ENCODE measurements at places on chromosomes 13 and 19.

DNA sequence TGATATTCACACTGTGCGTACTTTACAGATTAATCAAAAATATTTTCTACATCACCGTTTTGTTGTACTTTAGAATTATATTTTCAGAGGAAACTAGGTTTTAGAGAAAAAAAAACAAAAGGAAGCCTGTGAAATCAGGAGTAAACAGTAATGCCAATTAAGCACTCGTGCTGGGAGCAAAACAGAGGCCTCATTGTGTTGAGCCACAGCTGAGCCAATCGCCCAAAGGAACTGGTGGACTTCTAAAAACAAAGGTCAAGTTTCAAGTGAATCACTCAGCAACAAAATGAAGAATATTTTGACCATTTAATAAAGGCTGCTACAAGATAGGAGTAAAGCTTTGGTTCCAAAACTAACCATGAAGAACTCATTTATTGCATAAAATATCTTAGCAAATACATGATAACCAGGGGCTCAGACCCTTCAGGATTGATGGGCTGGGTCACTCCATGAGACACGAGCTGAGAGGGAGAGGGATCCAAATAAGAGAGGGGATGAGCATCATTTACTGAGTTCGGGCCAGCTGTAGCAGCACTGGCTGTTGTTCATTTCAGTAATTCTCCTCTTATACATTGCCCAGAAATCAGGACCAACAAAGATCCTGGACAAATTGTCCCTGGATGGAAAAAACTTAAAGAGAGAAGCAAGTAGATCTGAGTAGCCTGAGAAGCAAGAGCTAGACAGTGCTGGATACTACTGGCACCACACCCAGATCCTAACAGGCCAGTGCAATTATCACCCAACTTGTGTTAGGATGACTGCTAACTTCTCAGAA lies 8.3 kb upstream of the NALCN start:
- no peak for DNase-seq

DNA sequence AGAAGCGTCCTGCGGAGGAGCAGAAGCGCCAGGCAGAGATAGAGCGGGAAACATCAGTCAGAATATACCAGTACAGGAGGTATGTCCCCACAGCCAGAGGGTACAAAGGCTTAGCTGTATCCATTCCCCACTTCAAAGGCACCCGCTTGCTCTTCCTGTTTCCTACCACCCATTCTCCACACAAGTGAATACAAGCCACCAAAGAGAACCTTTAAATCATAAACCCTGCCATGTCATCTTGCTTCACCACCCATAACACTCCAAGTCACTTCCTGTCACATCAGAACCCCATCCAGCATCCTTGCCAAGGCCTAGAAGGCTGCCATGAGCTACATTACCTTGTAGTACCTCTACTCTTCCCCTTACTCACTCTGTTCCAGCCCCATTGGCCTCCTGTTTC lies 205.8 kb downstream of the LMO7 start:
- DNase-seq, result no peak

DNA sequence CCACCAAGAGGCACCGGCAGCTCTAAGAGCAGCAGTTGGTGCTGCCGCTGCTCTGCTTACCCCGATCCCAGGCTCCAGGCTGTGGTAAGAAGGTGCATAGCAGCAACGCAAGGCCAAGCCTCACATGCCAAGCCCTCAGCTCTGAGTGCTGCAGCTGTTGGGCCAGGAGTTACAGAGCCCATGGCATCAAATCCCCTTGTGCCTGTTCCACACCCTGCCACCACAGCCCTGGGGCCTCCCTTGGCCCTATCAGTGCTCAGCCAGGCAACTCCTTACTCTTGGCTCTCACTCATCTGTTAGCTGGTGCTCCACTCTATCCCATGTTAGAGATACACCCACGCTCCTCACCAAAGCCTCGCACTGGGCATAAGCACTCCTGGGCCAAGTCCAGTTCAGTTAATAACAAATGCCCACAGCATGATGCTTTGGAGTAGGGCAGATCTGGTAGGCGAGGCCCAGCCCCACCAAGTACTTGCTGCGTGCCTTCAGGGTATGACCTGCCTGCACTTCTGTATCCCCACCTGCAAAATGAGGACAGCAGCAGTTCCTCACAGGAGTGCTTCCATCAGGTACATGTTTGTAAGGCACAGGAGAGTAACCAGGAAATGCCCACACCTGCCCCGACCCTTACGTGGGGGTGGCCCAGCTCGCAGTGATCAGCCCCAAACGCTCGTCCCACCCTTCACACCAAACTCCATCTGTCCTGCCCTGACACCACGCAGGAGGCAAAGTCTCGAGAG lies 16.2 kb downstream of the AKAP8L start:
- no peak for DNase-seq

DNA sequence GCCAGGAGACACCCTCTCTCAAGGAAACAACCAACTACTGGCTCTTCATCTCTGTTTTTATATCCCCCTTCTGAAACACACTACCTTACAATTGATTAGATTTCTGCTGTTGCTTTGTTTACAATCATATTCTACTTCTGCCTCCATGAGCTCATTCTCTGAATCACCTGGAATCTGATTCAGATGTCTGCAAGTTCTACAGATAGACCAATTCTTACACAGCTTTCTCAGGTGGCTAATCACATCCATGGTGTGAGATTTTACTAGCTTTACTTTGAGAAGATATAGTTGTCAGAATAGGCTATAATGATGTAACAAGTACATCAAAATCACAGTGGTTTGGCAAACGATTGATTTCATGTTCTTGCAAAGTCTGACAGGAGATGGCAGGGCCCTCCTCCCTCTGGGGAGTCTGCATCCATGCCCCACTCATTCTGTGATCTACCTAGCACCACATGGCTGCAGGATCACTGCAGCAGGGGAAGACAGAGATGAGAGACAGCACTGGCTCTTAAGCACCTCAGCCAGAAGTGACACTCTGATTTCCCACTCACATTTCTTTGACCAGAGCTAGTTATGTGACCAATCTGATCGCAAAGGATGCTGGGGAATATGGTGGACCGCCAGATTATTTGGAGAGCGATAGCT lies 243.7 kb downstream of the FOXO1 start:
- DNase-seq, result no peak

- peak; percentile 72 for DNase-seq
Measured at GRCh38 chr13:41694545-41695301, 237.4 kb downstream of the RGCC start.

DNA sequence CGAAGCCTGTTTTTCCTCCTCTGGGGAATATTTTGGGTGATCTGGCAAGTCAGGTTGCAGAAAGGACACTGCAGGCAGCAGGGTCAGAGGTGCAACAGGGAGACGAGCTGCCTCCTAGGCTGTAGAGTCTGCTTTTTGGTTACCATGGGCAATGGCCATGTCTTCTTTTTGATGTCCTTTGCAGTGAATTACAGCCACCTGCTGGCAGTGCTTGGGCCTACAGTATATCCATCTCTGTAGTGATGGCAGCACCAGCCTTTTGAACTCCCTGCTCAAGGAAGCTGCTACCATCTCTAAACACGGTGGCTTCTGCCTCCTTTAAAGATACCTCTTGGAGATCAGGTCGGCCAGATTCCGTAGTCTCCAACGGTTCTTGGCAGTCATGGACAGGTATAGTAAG lies 73.9 kb downstream of the WTIP start:
- no peak for DNase-seq

- no peak for DNase-seq
Measured at GRCh38 chr13:40207001-40207478, 459.4 kb downstream of the FOXO1 start.

GRCh38 chr13:111216166-111216960 lies 101.3 kb downstream of the ARHGEF7 start:
- no peak for DNase-seq

DNA sequence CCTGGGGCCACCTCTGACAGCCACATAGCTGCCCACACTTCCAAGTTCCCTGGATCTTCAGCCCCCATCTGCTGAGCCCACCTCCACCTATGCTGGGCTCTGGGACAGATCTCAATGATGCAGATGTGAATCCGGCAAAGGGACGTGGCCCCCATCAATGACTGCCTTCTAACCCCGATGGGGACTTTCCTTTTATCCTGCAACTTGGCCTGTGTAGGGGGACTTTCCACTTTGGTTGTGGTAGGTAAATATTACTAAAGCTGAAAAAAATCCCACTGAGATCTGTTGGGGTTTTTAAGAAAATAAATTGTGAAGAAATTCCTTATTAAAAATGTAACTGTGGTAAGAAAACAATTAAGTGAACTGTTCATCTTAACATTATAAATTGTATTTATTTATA lies 20.8 kb upstream of the ASPDH start:
- no peak for DNase-seq

- DNase-seq, result no peak
Measured at GRCh38 chr19:39074205-39074692, 9.9 kb upstream of the ACP7 start.

DNA sequence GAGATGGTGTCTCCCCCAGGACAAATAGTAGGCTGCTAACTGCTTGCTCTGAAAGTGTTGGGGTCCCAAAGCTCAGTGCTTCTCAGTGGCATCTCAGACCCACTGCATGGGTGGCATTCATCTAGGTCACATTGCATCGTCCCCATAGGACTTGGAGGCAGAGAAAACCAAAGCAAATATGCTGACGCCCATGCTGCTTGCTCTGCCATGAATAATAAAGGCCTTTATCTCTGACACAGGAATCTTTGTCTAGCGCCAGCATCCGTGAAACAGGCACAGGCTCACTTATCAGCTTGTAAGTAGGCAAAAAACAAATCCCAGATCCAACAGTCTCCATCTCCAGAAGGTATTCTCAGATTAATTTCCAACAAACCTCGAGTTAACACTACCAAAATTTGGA lies 18.9 kb upstream of the IPO5 start:
- DNase-seq, result no peak

- no peak for DNase-seq
Measured at GRCh38 chr13:77022341-77022740, 4.6 kb downstream of the FBXL3 start.

GRCh38 chr13:114109641-114110041 lies 22.8 kb downstream of the RASA3 start:
- no peak for DNase-seq

- no peak for DNase-seq
Measured at GRCh38 chr13:33205804-33206221, 79.7 kb downstream of the STARD13 start.

GRCh38 chr13:31286930-31287329 lies 87.2 kb downstream of the B3GLCT start:
- DNase-seq, result no peak

- DNase-seq, result no peak
Measured at GRCh38 chr19:21891086-21891485, 55.1 kb upstream of the ZNF43 start.

DNA sequence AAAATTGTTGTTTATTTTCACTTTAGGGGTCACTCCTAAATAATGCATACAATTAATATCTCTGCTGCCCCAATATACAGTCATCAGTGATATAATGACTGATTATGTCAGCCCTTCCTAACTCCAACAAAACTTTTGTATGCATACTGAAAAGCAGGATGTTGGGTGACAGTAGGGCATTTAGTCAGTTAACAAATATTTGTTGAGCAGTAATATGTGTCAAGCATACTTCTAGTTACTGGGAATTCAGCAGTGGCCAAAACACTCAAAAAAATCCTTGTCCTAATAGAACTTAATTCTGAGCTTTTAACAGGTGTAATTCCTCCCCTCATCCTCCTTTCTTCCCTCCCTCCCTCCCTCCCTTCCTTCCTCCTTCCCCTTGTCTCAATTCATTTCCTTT lies 560.7 kb upstream of the KLHL1 start:
- peak; percentile 18 for DNase-seq

- DNase-seq, result no peak
Measured at GRCh38 chr13:30382836-30383525, 39.3 kb upstream of the UBE2L5 start.

GRCh38 chr13:77523834-77524728 lies 11.4 kb upstream of the SCEL start:
- DNase-seq, result no peak

- no peak for DNase-seq
Measured at GRCh38 chr13:43545317-43545874, 241.4 kb downstream of the ENOX1 start.

- no peak for DNase-seq
Measured at GRCh38 chr13:32135056-32135390, 103.4 kb downstream of the FRY start.

DNA sequence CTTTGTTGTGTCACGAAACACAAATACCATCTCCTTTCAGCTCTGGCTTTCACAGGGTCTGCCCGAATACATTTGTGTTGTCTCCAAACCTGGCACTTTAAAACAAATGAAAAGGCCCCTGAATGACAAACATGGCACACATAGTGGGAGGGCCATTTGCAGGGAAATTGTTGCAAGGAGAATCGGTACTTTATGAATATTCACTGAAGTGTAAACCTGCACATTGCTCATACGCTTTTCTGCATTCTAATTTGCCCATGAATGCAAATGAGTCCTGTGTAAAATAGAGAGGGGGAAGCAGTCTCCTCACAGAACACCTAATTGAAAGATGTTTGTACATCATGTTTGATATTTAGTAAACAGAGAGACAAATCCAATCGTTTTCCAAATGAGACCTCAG lies 82.7 kb upstream of the PCDH8 start:
- DNase-seq, result no peak

GRCh38 chr19:30122431-30122830 lies 180.4 kb downstream of the URI1 start:
- no peak for DNase-seq

- DNase-seq, result no peak
Measured at GRCh38 chr13:22506096-22506691, 674.6 kb upstream of the SGCG start.

- DNase-seq, result no peak
Measured at GRCh38 chr13:29008296-29008695, 188.2 kb downstream of the MTUS2 start.

DNA sequence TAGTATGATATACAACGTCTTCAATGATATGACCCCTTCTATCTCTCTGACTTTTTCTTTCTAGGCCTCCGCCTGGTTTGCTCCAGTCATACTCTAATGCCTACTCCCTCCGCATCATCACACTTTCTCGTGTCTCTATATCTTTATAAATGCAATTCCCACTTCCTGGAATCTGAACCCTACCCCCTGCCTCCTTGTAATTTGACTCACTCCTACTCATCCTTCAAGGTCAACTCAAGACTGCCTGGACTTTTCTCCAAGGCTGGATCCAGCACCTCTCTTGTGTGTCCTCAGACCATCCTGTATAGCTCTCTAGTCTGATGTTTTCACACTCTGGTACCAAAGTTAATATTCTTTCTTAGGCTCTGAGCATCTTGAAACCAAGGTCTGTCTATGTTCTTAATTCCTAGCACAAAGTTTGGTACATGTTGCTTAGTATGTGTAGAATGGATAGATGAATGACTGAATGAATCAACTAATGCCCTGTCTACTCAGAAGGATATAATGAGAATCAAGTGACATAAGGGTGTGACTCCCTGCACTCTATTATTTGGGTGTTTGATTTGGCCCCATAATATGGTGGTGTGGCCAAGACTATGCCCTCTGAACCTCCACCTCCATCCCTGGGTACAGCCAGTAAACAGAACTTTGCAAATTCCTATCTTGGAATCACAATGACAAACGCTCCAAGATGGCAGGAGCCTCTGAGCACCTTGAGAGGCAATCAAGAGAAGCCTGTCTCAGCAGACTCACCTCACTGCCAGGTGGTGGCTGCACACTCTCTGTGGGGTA lies 74.3 kb upstream of the SERP2 start:
- no peak for DNase-seq

GRCh38 chr13:65763811-65764210 lies 1466.3 kb downstream of the PCDH9 start:
- DNase-seq, result no peak
